ENCODE measurements at places on chromosomes 16 and 17. TPM values are rescaled to one million over a fixed set of nuclear protein-coding genes. Genes with fewer than 3 reads are reported as not detected.

Gene KRT14
- total RNA-seq, result not detected

Gene PLEKHM1
- 15.9 TPM for total RNA-seq

Gene PARD6A
- total RNA-seq, result 15.9 TPM

Gene GNG13
- not detected for total RNA-seq

Gene GPRC5C
- total RNA-seq, result 61.7 TPM

Gene ORC6
- 47.6 TPM for total RNA-seq

Gene HOXB6
- 42.9 TPM for total RNA-seq

Gene PITPNM3
- total RNA-seq, result 0.65 TPM

Gene PRAC2
- total RNA-seq, result not detected

Gene ITGB3
- total RNA-seq, result 65.9 TPM

Gene SLFN12
- 13.3 TPM for total RNA-seq

Gene CRHR1
- total RNA-seq, result not detected

Gene PRR11
- 54.4 TPM for total RNA-seq

Gene CA7
- not detected for total RNA-seq

- DNase-seq, result no peak
Measured at GRCh38 chr17:32586666-32587065, 99.9 kb downstream of the CDK5R1 start.

GRCh38 chr16:590188-590814 is 435 bp downstream of the RAB40C start:
- no peak for DNase-seq

DNA sequence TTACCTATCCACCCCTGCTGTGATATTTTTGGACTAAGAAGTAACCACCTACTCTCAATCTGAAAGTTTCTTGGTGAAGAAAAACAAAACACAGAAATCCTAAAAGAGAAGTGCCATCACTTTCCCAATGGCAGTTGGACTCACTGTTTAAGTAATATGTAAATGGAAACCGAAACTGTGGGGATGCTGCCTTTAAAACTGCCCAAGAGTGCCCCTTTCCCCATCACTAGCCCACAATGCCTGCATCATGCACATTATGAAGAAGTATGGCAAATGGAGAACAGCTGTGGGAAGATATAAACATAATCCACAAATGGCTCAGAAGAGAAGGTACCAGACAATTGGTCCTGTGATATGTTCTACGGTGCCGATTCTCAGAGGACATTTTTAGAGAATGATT is 33.5 kb upstream of the SLC6A2 start:
- DNase-seq, result no peak

DNA sequence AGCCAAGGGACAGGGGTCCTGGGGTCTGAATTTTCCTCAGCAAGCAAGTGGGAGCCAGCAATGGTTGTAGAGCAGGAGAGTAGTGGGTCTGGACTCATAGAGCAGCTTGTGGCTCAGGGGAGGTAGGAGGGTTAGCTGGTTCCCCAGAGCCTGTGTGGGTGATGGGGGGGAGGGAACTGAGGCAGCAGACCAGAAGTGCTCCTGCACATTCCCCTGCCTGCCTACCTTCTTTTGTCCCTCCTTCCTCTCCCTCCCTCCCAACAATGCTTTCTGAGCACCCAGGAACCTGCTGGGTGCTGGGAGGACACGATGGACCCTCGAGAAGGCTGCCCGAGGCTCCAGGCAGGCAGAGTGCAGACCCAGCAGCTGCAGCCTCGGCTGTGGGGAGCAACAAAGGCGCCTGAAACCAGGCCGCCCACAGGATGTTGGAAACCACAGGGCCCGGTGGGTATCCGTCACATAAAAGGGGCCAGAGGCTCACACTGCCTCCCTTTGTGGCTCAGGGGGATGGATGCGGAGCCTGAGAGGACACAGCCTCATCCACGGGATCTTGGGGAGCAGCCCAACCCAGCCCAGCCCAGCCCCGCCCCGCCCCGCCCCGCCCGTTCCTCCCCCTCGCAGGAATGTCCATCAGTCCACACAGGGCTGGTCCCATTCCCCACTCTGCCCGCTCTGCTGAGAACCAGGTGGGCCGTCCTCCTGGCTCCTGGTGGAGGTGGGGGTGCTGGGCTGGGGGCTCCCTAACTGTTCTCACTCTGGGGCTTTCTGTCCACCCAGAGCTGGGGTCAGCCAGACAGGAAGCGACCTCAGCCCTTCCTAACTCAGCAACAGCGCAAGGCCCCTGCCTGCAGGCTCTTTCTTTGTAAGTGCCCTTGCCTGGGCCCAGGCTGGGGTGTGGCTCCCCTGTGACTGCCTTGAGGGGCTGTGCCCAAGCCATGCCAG is 1.7 kb upstream of the NLRC3 start:
- no peak for DNase-seq

GRCh38 chr16:1592446-1592845 is 19.4 kb downstream of the IFT140 start:
- no peak for DNase-seq

- no peak for DNase-seq
Measured at GRCh38 chr17:80718428-80718827, 173.8 kb downstream of the RPTOR start.

DNA sequence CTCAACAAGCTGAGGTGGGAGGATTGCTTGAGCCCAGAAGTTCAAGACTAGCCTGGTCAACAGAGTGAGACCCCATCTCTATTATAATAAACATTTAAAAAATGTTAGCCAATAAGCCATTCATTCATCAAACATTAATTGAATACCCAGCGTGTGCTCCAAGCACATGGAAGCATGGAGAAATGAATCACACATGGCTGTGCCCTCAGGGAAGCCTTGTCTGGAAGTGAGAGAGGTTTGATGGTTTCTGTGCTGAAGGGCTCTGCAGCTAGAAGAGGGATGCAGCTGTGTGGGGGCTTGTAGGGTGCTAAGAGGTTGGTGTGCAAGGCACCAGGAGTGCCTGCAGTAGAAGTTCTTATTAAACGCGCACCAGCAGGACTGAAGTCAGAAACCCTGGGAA is 11.2 kb downstream of the CYB5D2 start:
- DNase-seq, result no peak

- no peak for DNase-seq
Measured at GRCh38 chr16:87465306-87465705, 27.5 kb downstream of the ZCCHC14 start.

DNA sequence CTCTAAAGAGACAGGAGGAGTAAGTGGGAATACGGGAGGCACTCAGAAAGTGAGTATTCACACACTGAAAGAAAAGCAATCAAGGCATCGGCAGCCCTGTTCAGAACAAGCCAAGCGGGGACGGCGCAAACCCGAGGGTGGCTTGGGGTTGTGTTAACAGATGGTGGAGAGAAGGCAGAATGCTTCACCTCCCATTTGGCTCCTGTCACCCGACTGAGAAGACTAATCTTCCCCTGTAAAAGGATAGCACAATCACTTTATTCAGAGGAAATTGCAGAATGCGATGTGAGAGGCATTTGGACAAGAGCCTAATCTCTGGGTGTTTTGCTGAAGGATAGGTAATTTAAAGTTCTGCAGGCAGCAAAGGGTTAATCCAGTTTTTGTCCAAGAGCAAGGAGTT is 119.3 kb upstream of the WSCD1 start:
- no peak for DNase-seq

GRCh38 chr17:42010898-42011516 is 6.2 kb downstream of the DNAJC7 start:
- DNase-seq, result no peak

- DNase-seq, result no peak
Measured at GRCh38 chr17:81034168-81034777, 678 bp upstream of the BAIAP2 start.

DNA sequence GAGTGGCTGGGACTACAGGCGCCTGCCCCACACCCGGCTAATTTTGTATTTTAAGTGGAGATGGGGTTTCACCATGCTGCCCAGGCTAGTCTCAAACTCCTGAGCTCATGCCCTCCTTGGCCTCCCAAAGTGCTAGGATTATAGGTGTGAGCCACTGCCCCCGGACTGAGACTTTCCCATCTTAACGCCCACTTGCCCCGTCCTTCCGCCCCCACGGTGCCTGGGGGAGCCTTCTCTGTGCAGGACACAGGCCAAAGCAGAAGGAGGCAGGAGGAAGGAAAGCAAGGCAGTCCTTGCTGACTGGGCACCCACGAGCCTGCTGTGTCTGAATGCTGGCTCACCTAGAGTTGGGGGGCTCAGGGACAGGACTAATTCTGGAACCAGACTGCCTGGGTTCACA is 17.6 kb upstream of the GNG13 start:
- no peak for DNase-seq

GRCh38 chr17:17377071-17377967 is 74.1 kb downstream of the NT5M start:
- no peak for DNase-seq

DNA sequence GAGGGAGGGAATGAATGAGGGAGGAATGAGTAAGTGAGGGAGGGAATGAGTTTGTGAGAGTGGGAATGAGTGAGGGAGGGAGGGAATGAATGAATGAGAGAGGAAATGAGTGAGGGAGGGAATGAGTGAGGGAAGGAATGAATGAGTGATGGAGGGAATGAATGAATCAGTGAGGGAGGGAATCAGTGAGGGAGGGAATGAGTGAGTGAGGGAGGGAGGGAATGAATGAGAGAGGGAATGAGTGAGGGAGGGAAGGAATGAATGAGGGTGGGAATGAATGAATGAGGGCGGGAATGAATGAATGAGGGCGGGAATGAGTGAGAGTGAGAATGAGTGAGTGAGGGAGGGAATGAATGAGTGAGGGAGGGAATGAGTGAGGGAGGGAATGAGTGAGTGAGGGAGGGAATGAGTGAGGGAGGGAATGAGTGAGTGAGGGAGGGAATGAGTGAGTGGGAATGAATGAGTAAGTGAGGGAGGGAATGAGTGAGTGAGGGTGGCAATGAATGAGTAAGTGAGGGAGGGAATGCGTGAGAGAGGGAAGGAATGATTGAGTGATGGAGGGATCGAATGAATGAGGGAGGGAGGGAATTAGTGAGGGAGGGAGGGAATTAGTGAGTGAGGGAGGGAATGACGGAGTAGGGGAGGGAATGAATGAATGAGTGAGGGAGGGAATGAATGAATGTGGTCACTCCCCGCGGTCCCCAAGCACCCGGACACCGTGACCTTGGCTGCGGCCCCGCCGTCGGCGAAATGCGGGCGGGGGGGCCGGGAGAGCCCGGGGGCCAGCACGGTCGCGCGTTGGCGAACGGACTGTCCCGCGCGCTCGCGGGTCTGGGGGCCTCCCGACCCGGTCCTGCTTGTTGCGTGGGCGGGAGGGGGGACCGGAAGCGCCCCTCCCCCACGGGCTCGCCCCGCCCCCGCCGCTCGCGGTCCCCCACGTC is 1.1 kb upstream of the UBE2I start:
- DNase-seq, result no peak

- no peak for DNase-seq
Measured at GRCh38 chr16:57479205-57479975, 6.9 kb downstream of the DOK4 start.

DNA sequence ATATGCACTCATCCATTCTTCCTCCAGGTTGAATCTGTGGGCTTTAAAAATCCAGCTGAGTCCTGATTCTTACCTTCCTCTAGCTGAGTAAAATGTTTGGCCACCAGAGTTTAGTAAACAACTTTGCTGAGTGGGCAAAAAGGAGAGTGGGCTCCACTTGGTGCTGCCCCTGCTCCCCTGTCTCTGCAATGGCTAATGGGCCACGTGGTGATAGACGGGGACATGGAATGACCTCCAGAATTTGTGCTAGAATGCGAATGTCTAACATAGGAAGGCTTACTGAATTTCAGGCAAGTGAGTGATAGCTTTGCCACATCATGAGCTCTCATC is 137.3 kb upstream of the CES5A start:
- no peak for DNase-seq

DNA sequence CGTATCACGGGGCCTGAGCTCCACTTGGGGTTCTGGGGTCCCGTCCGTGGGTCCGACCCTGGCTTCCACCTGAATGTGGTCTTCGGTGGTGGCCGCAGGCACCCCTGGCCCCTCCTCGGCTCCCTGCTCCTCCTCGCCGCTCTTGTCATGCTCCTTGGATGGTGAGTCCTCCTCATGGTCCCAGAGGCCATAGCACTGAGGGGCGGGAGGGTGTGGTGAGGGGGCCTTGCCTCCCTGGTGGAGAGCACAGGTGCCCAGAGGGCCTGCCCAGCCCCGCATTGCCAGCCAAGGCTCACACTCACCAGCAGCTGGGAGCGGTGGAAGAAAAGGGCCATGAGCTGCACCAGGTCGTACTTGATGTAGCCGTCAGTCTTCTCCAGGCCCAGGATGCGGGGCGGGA is 14.9 kb downstream of the CTU2 start:
- DNase-seq, result no peak

- no peak for DNase-seq
Measured at GRCh38 chr17:77640252-77640651, 318.3 kb upstream of the TNRC6C start.

DNA sequence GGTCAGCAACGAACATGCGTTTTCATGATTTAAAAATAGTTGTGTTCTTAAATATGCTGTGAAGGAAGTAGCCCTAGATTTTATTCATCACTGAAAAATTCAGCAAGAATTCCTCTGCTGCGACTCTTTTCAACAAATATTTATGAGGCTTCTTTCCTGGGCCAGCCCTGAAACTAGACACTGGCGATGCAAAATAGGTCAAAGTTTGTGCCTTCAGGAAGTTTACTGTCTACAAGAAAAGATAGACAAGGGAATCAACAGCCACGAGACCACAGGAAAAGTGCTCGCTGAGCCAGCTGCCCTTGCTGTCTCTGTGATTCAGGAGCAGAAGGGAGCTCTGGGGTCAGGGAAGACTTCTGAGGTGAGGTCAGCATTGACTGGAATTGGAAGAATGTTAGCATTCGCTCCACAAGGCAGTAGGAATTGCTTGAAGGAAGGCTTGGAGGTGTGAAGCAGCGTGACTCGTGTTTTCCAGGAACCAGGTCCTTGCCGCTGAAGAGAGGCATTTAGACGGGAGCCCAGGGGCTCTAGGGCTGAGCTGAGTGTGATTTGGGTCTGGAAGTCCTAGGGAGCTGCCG is 1.9 kb upstream of the RPL26 start:
- DNase-seq, result peak; percentile 94

- no peak for DNase-seq
Measured at GRCh38 chr16:74874912-74875546, 100.4 kb upstream of the FA2H start.

DNA sequence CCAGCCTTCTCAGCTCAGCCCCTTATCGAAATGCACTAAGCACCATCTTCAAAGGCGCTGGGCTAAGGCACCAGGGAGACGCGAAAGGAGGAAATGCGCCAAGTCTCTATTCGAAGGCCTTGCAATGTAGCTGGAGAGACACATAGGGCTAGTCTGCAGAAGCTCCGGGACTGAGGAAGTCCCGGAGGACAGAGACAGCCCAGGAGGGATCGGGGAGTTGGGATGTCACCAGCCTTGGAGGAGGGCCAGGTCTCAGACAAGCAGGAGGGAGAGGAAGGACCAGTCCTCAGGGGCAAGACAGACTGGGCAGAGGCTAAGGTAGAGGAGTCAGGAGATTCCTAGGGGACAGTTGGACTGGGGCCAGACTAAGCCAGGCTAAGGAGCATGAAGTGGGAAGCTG is 8.5 kb downstream of the C17orf100 start:
- DNase-seq, result no peak

- DNase-seq, result no peak
Measured at GRCh38 chr16:56294579-56294978, 103.3 kb downstream of the GNAO1 start.

Measured in epithelial cell of proximal tubule (primary cell).